Thoracic aorta (tissue), 2 donors: ENCODE measurements at places on chromosomes 7 and 10. TPM values are rescaled to one million over a fixed set of nuclear protein-coding genes. Genes with fewer than 3 reads are reported as not detected.

DNA sequence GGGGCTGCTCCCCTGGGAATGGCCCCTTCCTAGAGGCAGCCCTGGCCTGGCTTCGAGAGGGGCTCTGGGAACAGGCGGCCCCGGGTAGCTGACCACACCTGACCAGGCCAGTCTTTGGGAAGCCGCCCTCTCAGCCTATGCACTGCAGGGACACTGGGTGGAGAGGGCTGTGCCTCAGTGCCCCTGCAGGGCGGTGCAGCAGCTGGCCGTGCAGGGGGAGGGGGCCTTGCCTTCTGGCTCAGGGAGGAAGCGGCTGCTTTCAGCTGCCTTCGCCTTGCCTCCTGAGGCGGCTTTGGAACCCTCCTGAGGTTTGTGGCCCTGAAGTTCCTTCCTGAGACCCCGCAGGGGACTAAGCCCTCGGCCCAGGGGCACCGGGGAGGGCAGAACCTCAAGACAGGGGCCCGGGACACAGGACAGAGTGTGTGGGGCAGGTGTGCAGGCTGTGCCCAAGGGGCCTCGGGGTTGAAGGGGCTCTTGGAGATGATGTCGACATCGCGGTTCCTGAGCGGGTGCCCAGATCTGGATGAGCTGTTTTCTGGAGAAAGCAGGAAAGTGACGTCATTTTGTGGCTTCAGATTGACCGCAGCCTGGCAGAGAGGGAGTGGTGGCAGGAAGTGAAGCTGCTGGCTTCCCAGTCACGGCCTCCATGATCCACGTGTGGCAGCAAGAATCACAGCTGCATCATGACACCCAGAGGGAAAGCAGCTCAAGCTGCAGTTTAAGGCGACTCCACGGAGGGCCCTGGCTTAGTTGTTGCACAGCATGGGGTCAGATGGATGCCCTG, 17.7 kb downstream of the ADAM8 start:
- H3K4me3 ChIP-seq = no peak overlapping the region
- DNase-seq = peak; percentile 64
- H3K27ac ChIP-seq = peak overlapping the region; percentile 59
- H3K27me3 ChIP-seq = no peaks in the 10 kb centered on the region

- no peak overlapping the region for H3K4me3 ChIP-seq
- no peak overlapping the region for H3K27ac ChIP-seq
- peaks cover 8% of the 10 kb centered on the region for H3K4me1 ChIP-seq
- DNase-seq = no peak
- no peaks in the 10 kb centered on the region for H3K36me3 ChIP-seq
Observed at GRCh38 chr10:78341953-78342614, 308.4 kb downstream of the RPS24 start.

DNA sequence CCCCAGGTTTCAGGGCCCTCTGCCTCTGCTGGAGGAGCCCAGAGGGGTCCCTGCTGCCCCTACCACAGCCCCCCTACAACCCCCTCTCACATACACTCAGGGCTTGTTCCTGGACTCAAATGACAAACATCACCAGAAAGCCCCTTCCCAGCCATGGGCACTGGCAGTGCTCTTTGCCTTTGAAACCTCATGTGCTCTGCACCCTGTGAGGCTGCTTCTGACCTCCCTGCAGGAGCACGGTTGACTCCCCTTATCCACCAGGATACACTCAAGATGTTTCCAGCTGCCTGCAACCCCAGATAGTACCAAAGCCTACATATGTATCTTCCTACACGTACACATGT, 3.5 kb upstream of the ADIRF start:
- H3K4me1 ChIP-seq = peaks cover 68% of the 10 kb centered on the region
- no peak for DNase-seq
- H3K4me3 ChIP-seq = no peak overlapping the region
- H3K27ac ChIP-seq = no peak overlapping the region
- no peaks in the 10 kb centered on the region for H3K27me3 ChIP-seq

DNA sequence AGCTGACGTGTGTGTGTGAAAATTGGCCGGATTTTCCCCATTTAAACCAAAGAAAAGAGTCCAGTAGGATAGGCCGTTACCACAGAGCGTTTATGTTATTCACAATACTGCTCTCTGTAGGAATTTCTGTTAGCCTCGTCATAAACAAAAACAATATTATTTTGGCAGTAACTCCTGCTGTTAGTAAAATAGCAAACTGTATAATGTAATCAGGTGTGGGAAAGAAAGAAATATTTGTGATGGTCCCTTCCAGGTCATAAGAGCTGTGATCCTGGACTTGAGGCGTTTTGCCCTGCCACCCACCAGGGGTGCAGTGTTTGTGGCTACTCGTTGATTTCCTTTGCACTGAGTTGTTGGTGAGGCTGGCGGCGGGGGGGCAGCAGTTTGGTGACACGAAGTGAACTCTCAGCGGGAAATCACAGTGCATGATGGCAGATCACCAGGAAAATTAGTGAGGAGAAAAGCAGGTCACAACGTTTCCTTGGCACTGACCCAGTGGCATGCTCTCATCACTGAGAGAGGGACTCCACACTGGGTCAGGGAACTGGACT, 2.8 kb downstream of the EEPD1 start:
- no peak for DNase-seq
- H3K36me3 ChIP-seq = no peaks in the 10 kb centered on the region
- no peaks in the 10 kb centered on the region for H3K27me3 ChIP-seq
- H3K4me1 ChIP-seq = peaks cover 70% of the 10 kb centered on the region

GRCh38 chr7:153065051-153065450, 305.5 kb downstream of the ACTR3B start:
- H3K27ac ChIP-seq = no peak overlapping the region
- no peaks in the 10 kb centered on the region for H3K36me3 ChIP-seq
- H3K27me3 ChIP-seq = no peaks in the 10 kb centered on the region
- no peaks in the 10 kb centered on the region for H3K4me1 ChIP-seq
- H3K4me3 ChIP-seq = no peak overlapping the region

GRCh38 chr7:66157060-66157459, 42.4 kb downstream of the CRCP start:
- DNase-seq = no peak
- no peak overlapping the region for H3K27ac ChIP-seq
- H3K4me3 ChIP-seq = no peak overlapping the region
- peaks cover 17% of the 10 kb centered on the region for H3K36me3 ChIP-seq

- H3K27ac ChIP-seq = no peak overlapping the region
- no peak for DNase-seq
- H3K4me1 ChIP-seq = no peaks in the 10 kb centered on the region
- no peak overlapping the region for H3K4me3 ChIP-seq
Observed at GRCh38 chr10:22379059-22379458, 33.8 kb downstream of the SPAG6 start.

The SGCE gene
- 106 TPM for total RNA-seq

The FAM241B gene
- 2.4 TPM for total RNA-seq

The KLLN gene
- total RNA-seq = 0.14 TPM

The PNLIPRP3 gene
- not detected for total RNA-seq

The WEE2 gene
- total RNA-seq = not detected
